ENCODE measurements at places on chromosomes 1 and 21.

DNA sequence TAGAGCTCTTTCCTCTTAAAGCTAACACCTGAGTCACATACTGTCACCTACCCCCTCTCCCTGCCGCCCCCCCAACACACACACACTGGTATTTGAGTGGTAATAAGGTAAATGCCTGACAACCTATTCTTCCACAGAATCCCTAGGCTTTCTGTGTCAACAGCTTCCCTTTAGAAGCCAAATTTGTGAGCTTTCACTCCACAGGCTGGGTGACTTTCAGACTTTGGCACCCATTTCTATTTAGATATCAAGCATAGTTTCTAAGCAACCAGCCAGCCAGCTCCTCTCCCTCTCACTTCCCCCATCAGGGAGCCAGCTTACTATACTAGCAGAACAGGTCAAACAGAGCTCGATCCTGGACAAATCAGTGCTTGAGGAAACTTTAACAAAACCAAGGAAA, 3.2 kb upstream of the C1orf74 start:
- DNase-seq = no peak

GRCh38 chr1:106780806-106781569, 275.5 kb upstream of the PRMT6 start:
- no peak for DNase-seq

- DNase-seq = no peak
These were observed 4.7 kb downstream of the MR1 start for GRCh38 chr1:181038399-181038873.

GRCh38 chr1:225454733-225455132, 26.9 kb upstream of the LBR start:
- no peak for DNase-seq

DNA sequence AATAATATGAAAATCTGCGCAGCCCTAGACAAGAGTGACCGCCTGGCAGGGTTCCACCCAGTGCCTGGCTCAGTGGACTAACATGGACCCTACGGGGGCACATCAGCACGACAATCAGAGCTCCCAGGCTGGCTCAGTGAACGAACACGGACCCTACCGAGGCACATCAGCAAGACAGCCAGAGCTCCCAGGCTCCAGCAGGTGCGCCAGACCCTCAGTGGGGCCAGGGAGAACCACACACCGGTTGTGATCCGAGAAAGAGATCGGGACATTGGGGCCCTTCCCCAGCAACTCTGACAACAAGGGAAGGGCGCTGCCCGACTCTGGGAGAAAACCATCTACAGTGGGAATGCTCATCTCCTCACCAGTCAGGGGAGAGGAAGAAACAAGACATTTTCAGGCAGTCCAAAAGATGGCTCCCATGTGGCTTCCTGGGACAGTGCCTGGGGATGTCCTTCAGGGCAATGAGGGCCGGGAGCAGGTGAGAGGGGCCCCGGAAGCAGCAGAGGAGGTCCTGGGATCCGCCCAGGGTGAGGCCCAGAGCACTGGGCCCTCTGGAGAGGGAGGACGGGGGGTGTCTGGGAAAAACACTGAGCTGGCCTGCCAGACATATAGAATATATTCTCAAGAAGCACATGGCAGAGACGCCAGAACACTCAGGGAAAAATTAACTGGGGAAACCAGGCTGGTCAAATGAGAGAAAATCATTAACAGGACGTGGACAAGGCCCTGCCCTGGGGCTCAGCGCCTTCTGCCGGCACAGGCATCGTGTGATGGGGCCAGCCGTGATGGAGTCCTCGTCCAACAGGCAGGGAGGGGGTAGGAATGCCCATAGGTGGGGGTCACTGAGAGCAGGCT, 4.8 kb downstream of the ARHGEF16 start:
- DNase-seq = no peak

DNA sequence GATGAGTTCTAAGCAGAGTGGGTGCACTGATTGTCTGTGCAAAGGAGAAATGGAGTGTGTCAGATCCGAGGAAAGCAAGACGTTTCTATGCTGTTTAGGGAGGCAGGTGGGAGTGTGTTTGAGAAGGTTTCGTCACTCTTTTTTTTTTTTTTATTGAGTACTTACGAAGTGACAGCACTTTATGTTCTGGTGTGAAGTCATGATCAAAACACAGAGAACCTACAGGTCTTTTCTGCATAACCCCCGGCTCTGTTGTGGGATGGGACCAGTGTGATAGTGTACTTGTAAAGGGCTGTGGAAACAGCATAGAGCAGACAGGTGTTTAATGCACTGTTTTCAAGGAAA, 26.7 kb downstream of the MIA3 start:
- no peak for DNase-seq

DNA sequence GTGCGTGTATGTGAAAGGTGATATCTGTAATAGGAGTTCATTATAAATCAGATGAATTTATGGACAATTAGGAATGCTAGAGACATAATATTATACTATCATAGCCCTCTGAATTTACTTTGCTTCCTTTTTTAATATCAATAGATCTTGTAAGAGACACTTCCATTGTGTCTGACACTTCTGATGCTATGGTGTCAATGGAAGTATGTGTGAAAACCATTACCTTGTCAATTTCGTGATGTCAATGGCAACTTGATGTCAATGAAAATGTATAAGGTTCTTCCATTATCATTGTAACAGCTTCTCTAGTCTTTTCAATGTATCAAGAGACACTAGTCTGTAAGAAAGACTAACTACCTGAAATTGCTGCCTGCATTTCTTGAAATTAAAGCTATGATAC, 296.8 kb upstream of the DPYD start:
- no peak for DNase-seq

- DNase-seq = no peak
These were observed 31.9 kb downstream of the PRDM15 start for GRCh38 chr21:41847066-41847804.

DNA sequence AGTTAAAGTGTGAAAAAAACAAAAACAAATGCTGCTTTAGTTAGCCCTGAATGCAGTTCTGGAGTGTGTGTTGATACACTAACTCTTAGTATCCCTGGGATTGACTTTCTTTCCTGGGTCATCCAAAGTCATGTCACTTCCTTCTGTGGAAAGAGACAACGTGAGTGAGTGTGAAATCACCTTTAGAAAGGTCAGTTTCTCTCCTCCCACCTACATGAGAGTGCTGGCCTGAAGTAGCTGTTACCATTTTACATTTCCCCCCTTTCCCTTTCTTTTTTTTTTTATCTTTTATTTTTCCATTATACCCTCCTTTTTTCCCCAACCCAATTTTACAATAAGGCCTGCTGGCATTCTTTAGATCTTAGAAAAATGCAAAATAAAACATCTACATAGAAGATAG, 55.2 kb downstream of the CENPF start:
- DNase-seq = no peak

GRCh38 chr1:228081578-228082213, 812 bp upstream of the ARF1 start:
- DNase-seq = no peak

DNA sequence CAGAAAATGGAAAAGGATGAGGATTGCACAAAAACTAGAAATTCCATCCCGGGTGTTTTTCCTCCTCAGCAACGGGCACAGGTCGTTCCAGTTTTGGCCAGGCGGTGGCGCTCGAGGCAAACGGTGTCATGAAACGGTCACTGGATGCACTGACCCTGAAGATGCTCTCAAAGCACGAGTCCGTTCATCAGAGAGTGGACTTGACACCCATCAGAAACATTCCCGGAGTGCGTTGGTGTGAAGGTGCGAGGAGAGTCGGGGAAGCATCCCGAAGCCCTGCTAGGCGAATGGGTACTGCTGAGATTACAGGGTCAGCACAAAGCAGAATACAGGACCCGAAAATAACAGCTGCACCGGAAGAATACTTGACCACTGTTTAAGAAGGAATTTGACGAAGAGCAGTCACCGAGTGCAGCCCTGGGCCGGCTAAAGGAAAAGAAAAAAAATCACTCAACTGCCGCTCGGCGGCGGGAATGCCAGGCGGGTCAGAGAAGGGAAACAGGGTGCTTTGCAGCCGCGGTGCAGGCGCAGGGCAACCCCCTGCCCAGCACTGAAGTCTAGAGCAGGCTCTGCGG, 71.7 kb upstream of the ETS2 start:
- no peak for DNase-seq

GRCh38 chr1:236395947-236396664, 2.0 kb downstream of the EDARADD start:
- DNase-seq = no peak

- no peak for DNase-seq
These were observed 138.4 kb downstream of the GLIS1 start for GRCh38 chr1:53600561-53600960.

GRCh38 chr1:10948463-10948775, 64.0 kb upstream of the TARDBP start:
- DNase-seq = no peak

DNA sequence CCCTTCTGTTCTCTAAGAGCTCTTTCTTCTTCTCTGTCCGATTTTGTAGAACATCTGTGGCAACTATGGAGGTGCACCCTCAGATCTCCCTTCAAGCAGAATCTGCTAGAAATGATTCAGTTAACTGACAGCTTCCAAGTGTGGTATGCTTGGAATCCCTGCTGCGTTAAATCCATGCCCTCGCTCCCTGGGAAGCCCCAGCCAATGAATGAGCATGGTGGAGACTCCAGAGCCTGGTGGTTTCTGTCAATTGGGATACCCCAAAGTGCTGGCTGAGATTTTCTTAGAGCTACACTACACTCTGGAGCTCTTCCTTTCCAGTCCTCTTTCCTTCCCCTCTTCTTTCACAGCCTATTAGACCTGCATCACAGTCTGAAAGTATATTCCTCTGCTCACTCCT, 116.3 kb upstream of the C1orf21 start:
- no peak for DNase-seq

GRCh38 chr1:93081716-93082115, 2.6 kb downstream of the MTF2 start:
- DNase-seq = peak; percentile 73

DNA sequence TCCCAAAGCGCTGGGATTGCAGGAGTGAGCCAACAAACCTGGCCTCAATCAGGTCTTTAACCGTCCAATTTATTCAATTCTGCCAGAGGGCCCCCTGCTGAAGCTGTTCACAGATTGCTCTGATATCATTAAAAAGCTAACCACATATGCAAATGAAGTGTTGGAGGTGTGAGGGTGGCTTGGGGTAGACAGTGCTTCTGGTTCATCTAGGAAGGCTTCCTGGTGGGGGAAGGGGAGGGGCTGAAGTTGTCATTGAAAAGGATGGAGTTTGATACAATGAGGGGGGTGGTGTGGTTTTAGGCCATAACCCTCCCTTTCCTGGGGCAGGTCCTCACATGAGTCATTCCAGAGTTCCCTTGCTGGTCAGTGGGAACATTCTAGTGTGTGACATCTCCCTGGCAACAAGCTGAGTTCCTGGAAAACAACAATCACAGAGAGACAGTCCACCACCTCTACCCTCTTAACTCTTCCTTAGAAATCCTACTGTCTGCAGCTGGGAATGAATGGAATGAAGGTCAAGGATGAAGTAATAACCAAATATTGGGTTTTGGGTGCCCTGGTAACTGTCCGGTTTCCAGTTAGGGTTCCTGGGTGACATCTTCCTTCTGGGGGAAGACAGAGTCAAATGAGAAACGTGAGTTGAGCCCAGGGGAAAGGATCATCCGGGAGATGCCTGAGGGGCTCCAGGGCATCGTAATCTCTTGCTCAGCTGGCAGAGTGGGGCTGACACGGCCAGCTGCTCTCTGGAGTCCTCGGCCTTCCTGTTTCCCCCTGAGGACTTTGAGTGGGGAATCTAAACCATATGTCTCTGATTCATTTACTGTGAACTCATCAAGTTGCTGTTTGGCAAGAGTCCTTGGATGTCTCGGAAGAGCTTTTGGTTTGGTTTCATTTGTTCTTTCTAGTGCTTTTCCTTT, 32.2 kb downstream of the BATF3 start:
- DNase-seq = peak; percentile 85

DNA sequence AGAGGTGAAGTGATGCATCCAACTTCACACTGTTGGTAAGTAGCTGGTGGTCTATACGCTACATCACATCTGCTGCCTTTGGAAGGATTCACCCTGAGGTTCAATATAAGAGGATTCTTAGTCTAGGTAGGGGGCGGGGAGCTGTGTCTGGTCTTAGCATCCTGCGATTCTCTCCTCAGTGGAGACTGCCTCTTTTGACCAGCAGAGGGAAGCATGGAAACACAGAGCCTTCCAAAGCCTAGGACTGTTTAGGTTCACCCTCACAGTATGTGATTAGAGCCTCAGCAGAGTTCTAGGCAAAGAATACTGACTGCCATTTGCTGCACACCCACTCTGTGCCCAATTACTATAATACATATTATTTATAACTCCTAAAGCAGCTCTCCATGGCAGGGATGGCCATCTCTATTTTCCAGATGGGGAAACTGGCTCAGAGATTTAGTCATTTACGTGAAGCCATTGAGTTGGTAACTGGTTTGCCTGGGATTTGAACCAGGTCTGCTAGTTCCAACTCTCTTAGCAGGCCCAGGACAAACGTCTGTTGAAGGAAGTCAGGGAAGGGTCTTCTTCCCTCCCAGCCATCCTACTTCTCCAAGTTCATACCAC, 28.9 kb upstream of the EFCAB14 start:
- DNase-seq = peak; percentile 27

DNA sequence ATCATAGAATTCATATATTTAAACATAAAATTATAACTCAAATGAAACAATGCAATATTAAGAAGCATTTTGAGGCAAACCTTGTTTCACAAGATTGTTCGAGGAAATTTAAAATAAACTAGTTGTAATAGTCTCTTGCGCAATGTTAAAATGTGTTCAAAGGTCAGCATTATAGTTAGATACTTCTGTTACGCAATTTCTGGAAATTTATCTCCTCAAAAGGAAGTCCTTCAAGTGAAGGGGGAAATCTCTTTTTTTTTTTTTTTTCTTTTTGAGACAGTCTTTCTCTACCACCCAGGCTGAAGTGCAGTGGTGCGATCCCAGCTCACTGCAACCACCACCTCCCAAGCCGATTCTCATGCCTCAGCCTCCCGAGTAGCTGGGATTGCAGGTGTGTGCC, 52.1 kb downstream of the FMO4 start:
- DNase-seq = no peak

GRCh38 chr1:230292689-230293389, 133.3 kb downstream of the PGBD5 start:
- DNase-seq = no peak

GRCh38 chr1:190475421-190476141, 2.1 kb downstream of the BRINP3 start:
- no peak for DNase-seq

GRCh38 chr1:162680419-162681121, 48.3 kb downstream of the DDR2 start:
- DNase-seq = no peak

DNA sequence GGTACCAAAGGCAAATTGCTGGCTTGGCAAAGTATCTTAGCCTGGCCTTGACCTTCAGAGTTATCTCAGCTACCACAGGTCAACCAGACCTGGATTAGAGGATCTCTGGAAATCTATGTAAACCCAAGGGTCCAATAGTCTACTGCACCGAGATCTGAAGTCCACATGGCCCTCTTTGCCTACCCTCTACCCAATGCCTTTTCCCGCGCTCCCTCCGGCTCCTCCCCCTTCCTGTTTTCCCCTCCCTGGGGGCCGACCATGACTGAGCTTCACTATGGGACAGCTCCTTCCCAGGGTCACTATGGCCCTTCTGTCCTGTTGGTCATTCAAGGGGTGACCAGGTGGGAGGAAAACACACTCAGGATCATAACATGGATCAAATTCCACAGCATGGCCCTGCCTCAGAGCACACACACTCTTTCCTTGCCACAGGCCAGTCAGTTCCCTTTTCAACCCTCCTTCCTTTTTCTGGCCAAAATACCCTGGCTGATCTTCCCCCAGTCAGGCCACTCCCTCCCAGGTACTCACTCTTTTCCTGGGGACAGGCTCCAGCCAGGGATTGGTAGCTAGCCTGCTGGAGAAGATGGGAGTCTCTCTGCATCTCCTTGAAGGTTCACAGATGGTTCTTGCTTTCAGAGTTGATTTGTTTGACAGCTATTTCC, 19.1 kb upstream of the TMEM183A start:
- no peak for DNase-seq

GRCh38 chr21:37582590-37582989, 216.0 kb downstream of the DYRK1A start:
- DNase-seq = peak; percentile 34
